SK-N-SH (cell line): ENCODE measurements at places on chromosomes 6 and 20. TPM values are rescaled to one million over a fixed set of nuclear protein-coding genes. Genes with fewer than 3 reads are reported as not detected.

Gene BPIFB2
- polyA plus RNA-seq = not detected in 2 replicates

- no peaks in the 10 kb centered on the region for H3K4me1 ChIP-seq
- no peak overlapping the region for H3K4me3 ChIP-seq
- H3K36me3 ChIP-seq = no peaks in the 10 kb centered on the region
- H3K27ac ChIP-seq = no peak overlapping the region
- DNase-seq = no peak
These were observed 34.3 kb downstream of the COL12A1 start for GRCh38 chr6:75171567-75171966.

Gene MAP1LC3A
- 17.2 and 24.9 TPM in 2 replicates for polyA plus RNA-seq

DNA sequence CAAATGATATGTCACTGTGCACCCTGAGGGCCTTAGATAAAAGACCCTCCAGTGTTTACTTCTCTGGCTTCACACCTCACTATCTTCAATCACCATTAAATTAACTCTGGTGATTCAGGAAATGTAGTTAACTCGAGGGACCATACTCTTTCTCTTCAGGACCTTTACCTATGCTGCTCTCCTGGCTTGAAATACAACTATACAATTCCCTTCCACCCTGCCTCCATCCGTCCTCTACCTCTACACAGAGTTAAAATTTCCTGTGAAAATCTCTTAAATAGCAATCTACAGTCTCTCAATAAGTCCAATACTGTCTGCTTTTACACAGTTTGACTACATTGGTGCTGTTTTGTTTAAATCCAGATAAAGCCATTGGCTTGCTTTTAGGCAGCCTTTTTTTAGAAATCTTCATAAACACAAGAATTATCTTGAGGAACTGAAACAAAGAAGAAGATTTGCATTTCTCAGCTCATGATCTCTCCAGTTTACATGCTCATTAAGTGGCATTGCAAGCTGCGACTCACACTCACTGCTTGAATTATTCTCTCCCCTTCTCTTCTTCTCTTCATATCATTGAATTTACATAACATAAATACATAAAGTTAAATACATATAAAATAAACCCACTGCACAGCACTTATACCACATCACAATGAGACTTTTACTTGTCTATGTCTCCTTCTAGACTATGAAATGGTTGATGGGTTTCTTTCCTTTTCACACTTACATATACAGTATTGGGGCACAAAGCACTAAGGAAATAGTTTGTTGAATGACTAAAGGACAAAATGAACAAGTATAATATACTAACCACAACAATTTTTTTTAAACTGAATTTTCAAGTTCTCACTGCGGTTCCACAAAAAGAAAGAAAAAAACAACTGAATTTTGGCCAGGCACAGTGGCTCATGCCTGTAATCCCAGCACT lies 239.0 kb upstream of the KCNQ5 start:
- H3K4me1 ChIP-seq = no peaks in the 10 kb centered on the region
- no peak overlapping the region for H3K4me3 ChIP-seq
- DNase-seq = no peak
- H3K27me3 ChIP-seq = no peaks in the 10 kb centered on the region
- H3K36me3 ChIP-seq = no peaks in the 10 kb centered on the region

GRCh38 chr20:23212011-23212410 lies 125.9 kb upstream of the CD93 start:
- H3K4me1 ChIP-seq = no peaks in the 10 kb centered on the region
- peaks cover 15% of the 10 kb centered on the region; the same call in 1 of the 2 replicates for H3K27me3 ChIP-seq
- H3K27ac ChIP-seq = no peak overlapping the region
- no peak overlapping the region for H3K4me3 ChIP-seq
- DNase-seq = no peak
- H3K36me3 ChIP-seq = no peaks in the 10 kb centered on the region

Gene SLC4A11
- polyA plus RNA-seq = 1.6 and 2.7 TPM in 2 replicates

- H3K4me3 ChIP-seq = no peak overlapping the region
- H3K27ac ChIP-seq = no peak overlapping the region
- no peak for DNase-seq
- H3K27me3 ChIP-seq = no peaks in the 10 kb centered on the region
- no peaks in the 10 kb centered on the region for H3K4me1 ChIP-seq
These were observed 149.4 kb downstream of the CD24 start for GRCh38 chr6:106825156-106825555.

DNA sequence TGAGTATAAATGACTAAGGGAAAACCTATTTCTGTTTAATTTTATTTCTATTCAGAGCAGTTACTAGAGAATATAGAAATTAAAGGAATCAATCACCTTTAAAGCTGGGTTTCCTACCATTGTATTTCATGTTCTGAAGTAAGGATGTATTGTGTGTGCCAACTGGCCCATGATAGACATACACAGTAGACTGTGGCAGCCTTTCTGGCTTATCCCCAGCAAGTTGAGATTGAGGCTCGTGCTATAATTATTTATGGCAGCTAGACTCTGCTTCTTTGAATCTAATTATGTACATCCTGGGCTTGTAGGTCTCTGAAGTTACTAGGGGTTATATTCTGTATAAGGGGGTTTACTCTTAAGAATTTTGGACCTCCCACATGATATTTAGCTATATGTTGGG lies 44.4 kb downstream of the ZNF292 start:
- H3K27me3 ChIP-seq = no peaks in the 10 kb centered on the region
- no peak overlapping the region for H3K27ac ChIP-seq
- no peak for DNase-seq
- peaks cover 4% of the 10 kb centered on the region; the same call in 1 of the 2 replicates for H3K36me3 ChIP-seq

Gene SENP6
- 16.2 and 18.7 TPM in 2 replicates for polyA plus RNA-seq
